Naive thymus-derived CD4-positive, alpha-beta T cell (primary cell): ENCODE measurements at places on chromosomes 16 and 17. TPM values are rescaled to one million over a fixed set of nuclear protein-coding genes. Genes with fewer than 3 reads are reported as not detected.

TBX2 gene
- total RNA-seq, result not detected

SSTR5 gene
- not detected for total RNA-seq

VPS35 gene
- total RNA-seq, result 85.6 TPM

SHISA6 gene
- not detected for total RNA-seq

NOTUM gene
- total RNA-seq, result not detected

DNA sequence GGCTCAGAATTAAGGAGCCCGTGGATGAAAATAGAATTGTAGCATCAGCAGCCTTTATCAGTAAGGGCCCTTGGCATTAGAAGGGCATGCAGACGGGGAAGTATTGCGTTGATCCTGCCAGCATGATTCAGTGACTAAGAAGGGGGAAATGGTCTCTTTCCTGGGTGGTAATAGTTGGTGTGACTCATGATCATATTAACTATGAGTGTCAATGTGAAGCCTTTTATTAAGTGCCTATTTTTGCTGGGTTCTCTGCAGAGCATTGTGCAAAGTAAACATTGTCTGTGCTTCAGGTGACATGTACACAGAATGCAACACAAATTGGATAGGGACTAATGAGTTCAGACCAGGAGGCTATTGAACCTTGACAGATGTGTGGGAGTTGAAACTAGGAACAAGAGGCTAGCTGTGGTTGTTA is 24.5 kb downstream of the RCVRN start:
- H3K27me3 ChIP-seq, result no peaks in the 10 kb centered on the region
- no peak for DNase-seq

DNA sequence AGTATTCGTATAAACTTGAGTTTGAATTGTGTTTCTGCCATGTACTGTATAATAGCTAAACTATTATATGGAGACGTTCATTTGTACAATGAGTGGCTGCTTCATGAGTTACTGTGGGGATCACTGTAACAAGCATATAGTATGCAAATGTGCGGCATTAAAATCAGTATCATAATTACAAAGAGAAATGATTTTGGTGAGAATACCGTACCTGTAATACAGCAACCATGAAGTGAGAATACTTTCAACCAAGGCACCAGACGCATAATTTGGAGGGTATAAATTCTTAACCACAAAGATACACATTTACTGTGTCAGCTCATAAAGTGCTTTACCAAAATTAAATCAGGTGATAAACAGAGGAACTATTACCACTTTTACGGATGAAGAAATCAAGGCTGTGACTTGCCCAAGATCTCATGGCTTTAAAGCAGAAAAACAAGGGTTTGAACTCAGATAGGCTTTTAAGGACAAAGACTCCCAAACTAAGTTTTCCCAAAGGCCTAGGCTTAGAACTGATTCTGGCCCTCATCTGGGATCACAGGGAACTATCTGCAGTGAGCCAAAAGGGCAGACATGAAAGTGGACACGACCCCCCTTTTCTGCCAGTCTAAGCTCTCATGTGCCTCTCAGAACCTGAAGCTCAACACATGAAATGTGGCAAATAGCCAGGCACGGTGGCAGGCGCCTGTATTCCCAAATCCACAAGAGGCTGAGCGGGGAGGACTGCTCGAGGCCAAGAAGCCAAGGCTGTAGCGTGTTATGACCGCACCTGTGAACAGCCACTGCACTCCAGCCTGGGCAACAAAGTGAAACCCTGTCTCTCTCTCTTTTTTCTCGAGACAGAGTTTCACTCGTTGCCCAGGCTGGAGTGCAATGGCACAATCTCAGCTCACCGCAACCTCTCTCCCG is 6.4 kb downstream of the RPS15A start:
- no peaks in the 10 kb centered on the region for H3K27me3 ChIP-seq
- H3K4me3 ChIP-seq, result no peak overlapping the region
- peaks cover 30% of the 10 kb centered on the region for H3K36me3 ChIP-seq
- DNase-seq, result no peak
- peaks cover 20% of the 10 kb centered on the region for H3K4me1 ChIP-seq

DNA sequence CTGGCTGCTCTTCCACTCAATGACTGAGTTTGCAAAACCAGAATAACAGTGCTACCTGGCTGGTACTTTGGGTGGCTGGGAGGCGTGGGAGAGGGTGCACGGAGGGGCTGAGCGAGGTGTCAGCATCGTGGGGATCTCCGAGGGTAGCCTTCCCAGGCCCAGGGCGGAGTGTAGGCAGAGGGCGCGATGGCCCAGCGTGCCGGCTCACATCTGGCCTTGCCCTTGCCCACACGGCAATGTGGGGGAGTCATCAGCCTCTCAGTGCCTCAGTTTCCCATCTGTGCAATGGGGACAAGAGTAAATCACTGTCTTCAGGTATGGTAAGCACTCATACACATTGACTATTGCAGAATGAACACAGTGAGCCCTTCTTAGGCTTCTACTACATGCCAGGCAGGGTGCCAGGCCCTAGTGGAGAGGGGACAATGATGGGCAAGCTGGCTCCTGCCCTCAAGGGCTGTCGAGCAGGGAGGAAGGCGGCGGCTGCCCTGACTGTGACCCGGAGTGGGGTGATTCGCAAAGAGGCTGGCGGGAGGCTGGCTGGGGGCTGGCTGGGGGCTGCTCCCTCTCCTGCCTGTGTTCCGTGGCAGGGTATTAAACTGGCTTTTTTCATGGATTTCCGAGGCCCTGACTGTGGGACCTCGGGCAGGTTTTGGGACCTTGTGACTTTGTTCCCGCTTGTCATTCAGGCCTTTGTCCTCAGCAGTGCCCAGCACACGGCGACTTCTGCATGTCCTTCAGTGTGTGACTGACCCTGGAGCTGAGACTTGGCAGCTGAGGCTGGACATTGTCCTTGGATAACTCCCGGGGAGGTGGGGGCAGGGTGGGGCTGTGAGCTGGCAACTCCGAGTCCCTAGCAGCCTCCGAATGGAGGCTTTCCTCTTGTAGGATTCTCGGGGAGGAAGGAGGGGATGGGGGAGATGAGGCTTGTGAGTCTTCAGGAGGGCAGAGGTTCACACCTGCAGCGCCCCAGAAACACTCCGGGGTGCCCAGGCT is 243.1 kb downstream of the SEC14L1 start:
- no peaks in the 10 kb centered on the region for H3K36me3 ChIP-seq
- peak overlapping the region; percentile 58 for H3K27ac ChIP-seq
- DNase-seq, result no peak
- peaks cover 83% of the 10 kb centered on the region for H3K4me1 ChIP-seq
- no peaks in the 10 kb centered on the region for H3K27me3 ChIP-seq

GRCh38 chr16:88599092-88599733 is 29.0 kb downstream of the ZC3H18 start:
- H3K36me3 ChIP-seq, result peaks cover 7% of the 10 kb centered on the region
- no peak overlapping the region for H3K27ac ChIP-seq
- H3K27me3 ChIP-seq, result no peaks in the 10 kb centered on the region
- no peak overlapping the region for H3K4me3 ChIP-seq
- no peaks in the 10 kb centered on the region for H3K4me1 ChIP-seq

DNA sequence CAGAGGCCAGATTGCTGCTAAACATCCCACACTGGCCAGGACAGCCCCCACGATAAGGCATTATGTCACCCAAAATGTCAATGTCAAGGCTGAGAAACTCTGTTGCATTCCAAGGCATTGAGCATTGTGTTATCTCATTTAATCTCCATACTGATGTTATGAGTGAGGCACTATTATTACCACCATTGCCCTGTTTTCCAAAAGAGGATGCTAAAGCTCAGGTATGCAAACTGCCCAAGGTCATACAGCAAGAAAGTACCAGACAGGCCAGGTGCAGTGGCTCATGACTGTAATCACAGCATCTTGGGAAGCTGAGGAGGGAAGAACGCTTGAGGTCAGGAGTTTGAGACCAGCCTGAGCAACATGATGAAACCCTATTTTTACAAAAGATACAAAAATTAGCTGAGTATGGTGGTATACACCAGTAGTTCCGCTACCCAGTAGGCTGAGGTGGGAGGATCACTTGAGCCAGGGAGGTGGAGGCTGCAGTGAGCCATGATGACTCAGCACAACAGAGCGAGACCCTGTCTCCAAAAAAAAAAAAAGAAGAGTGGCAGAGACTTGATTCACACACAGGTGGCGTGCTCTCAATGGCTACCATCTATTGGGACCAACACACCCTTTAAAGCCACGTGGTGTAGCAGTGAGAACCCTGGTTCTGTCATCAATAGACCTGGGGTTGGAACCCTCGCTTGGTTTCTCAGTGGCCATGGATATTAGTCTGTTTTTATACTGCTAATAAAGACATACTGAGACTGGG is 58.8 kb upstream of the GRIN2A start:
- DNase-seq, result no peak
- no peaks in the 10 kb centered on the region for H3K27me3 ChIP-seq
- H3K4me3 ChIP-seq, result no peak overlapping the region

DNA sequence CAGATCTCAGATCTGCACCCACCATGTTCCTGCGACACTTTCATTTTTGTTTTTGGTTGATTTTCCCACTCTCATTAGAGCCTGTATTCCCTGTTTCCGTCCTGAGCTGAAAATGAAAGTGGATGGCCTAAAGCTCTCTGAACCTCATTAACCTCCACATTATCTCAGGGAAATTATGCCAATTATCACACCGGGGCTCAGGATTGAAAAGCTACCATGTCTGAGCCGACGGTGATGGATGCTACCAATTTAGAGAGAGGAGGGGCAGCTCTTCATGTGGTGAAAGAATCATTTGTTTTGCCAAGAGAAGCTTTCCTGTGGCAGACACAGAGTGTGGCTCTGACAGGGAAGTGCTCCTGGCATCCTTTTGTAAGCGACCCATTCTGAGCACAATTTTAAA is 410.4 kb upstream of the CDH11 start:
- no peaks in the 10 kb centered on the region for H3K36me3 ChIP-seq
- no peaks in the 10 kb centered on the region for H3K27me3 ChIP-seq
- no peak for DNase-seq

GRCh38 chr17:31269036-31269577 is 27.9 kb downstream of the OMG start:
- H3K4me3 ChIP-seq, result no peak overlapping the region
- H3K36me3 ChIP-seq, result no peaks in the 10 kb centered on the region
- no peak for DNase-seq
- no peaks in the 10 kb centered on the region for H3K4me1 ChIP-seq

DNA sequence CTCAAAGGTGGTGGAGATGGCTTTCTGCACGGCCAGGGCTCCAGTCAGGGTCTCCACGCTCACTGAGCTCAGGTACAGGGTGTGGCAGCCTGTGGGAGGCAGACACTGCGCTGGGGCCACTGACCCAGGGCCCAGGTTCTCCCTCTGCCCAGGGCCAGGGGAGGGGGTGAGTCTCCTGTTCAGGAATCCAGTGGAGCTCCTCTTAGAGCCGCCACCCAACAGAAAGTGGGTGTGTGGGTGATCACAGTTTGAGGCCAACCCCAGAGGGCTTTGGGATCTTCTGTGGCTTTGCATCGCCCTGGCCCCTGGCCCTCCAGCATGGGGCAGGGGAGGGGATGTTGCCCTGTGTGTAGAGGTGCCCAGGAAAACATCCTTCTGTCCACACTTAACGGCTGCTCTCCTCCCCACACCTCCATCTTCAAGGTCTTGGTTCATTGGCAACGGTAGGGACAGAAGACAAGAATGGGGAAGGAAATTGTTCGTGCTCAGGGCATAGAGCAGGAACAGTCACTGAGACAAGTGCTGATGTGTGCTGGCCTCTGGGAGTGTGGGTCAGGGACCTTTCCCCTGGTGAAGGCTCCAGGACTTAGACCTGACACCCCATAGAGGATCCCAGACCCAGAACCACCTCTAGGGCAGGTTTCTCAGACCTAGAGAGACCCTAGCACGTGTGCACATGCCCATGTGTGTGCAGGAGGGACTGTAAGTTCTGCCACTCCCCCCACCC is 21.5 kb downstream of the TNS4 start:
- peaks cover 48% of the 10 kb centered on the region for H3K4me1 ChIP-seq
- no peaks in the 10 kb centered on the region for H3K27me3 ChIP-seq
- H3K36me3 ChIP-seq, result no peaks in the 10 kb centered on the region
- DNase-seq, result no peak

- peaks cover 45% of the 10 kb centered on the region for H3K27me3 ChIP-seq
- H3K36me3 ChIP-seq, result no peaks in the 10 kb centered on the region
- H3K27ac ChIP-seq, result no peak overlapping the region
- peaks cover 14% of the 10 kb centered on the region for H3K4me1 ChIP-seq
- no peak for DNase-seq
Measured at GRCh38 chr17:39604911-39605491, 2.7 kb downstream of the NEUROD2 start.

GRCh38 chr17:75876938-75877751 is 1.2 kb downstream of the TRIM47 start:
- H3K27me3 ChIP-seq, result no peaks in the 10 kb centered on the region
- H3K27ac ChIP-seq, result peak overlapping the region; percentile 70
- peak; percentile 28 for DNase-seq

DNA sequence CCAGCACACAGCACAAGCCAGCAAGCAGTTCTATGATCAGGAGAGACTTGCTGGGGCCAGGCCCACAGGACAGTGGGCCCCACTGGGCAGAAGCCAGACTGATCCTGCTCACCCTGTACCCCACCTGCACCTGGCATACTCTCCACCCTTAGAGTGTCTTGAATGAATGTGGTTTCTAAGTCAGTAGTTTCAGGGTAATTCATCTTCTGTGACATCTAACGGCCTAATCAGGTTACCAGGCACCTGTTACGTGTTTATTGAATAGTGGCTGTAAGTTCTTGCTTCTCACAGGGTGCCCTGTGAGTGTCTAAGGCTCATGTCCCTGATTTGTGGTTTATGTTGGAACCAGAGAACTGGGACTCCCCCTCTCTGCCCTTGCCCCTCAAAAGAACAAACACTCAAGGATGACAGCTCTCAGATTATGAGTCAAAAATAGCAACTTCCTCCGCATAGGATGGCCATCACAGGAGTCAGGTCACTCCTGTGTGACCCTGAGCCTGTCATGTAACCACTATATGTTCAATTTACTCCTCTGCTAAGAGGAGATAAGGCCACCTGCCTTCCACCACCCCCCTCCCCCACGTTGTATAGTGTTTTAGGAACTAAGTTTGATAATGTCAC is 7.0 kb upstream of the OR2C1 start:
- H3K27ac ChIP-seq, result no peak overlapping the region
- no peaks in the 10 kb centered on the region for H3K27me3 ChIP-seq
- no peak overlapping the region for H3K4me3 ChIP-seq
- DNase-seq, result no peak
